Stimulated activated CD4-positive, alpha-beta T cell treated with anti-CD3 and anti-CD28 coated beads, Interleukin-15, amount 100 ng/mL, for 1 hour (primary cell): ENCODE measurements at places on chromosomes 1 and 21.

GRCh38 chr1:179776831-179777230 lies 33.7 kb downstream of the FAM163A start:
- no peak for DNase-seq

DNA sequence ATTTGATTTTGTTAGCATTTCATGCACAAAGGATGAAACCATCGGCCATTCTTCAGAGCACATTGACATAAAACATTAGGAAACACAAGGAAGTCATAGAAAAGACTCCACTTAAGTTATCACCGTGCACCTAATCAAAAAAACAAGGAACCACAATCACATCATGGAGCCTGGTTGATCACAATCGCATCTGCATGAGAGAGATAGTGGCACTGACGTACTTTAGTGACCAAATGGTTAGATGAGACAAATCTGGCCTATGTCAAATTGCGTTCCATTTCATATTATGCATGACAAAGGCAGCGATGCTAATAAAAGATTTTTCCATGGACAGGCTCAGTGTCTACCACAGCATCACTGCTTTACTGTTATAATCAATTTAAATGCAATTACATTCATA lies 571.8 kb upstream of the ADGRL2 start:
- DNase-seq = no peak

GRCh38 chr1:182631053-182631677 lies 27.0 kb upstream of the RGS16 start:
- DNase-seq = no peak

- no peak for DNase-seq
Observed at GRCh38 chr1:19083081-19083480, 126.6 kb upstream of the IFFO2 start.

GRCh38 chr1:239833723-239834122 lies 258.0 kb upstream of the FMN2 start:
- no peak for DNase-seq

GRCh38 chr1:14915356-14916054 lies 238.0 kb upstream of the TMEM51 start:
- peak; percentile 11 for DNase-seq

DNA sequence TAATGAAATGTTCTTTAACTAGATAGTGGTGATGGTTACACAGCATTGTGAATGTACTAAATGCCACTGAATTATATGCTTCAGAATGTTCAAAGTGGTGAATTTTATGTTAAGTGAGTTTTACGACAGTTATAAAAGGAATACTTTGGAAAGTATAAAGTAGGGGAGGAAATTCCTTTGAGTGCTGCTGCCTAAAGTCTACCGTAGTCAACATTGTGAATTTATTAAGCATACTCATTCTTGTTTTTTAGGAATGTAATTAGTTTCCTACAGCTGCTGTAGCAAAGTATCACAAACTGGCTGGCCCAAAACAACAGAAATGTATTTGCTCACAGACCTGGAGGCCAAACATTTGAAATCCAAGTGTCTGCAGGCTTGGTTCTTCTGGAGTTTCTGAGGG lies 73.0 kb downstream of the SWT1 start:
- DNase-seq = no peak

DNA sequence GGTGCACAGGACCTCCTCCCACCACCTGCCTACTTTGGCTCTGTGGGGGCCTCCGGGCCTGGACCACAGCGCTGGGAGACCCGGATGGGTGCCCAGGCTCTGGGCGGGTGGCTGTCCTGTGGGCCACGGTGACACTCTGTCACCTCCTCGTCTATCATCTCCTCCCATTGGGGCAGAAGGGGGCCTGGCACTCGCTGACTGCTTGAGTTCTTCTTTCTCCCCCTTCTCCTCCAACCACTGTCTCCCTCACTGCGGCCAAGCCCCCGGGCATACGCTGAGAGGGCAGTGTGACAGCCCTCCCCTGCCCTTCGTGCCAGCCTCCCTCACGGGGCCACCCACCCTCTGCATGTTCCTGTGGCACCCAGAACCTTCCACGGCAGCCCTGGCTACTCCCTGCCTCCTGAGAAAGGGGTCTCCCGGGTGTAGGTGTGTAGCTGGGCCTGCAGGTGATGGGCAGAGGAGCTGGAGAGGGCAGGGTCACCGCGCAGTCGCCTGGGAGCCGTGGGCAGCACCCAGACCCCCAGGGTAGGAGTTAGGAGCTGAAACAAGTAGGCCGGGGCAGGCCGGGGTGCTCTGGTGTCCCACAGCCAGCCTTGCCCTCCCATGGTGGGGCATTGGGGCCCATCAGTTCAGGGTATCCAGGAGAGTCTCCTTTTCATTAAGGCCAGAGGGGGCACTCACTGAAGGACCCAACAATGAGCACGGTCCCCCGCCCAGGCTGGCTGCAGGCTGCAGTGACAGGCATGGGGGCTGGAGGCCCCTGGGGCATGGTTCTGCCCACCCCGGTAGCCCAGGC lies 9.2 kb upstream of the ARF1 start:
- no peak for DNase-seq

GRCh38 chr1:195915826-195916225 lies 692.4 kb downstream of the KCNT2 start:
- DNase-seq = no peak

- DNase-seq = no peak
Observed at GRCh38 chr1:200173097-200173618, 145.6 kb downstream of the NR5A2 start.

- no peak for DNase-seq
Observed at GRCh38 chr21:16420031-16420724, 690.4 kb downstream of the USP25 start.

DNA sequence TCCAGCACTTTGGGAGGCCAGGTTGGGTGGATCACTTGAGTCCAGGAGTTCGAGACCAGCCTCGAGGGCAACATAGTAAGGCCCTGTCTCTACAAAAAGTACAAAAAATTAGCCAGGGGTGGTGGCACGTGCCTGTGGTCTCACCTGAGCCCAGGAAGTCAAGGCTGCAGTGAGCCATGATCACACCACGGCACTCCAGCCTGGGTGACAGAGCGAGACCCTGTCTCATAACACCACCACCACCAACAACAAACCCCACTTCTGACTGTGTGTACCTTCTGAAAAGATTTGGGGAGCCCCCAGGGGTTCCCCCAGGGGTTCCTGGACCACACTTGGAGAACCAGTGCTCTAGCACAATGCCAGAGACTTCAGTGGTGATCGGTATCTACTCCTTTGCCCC lies 29.9 kb downstream of the NUAK2 start:
- DNase-seq = no peak

DNA sequence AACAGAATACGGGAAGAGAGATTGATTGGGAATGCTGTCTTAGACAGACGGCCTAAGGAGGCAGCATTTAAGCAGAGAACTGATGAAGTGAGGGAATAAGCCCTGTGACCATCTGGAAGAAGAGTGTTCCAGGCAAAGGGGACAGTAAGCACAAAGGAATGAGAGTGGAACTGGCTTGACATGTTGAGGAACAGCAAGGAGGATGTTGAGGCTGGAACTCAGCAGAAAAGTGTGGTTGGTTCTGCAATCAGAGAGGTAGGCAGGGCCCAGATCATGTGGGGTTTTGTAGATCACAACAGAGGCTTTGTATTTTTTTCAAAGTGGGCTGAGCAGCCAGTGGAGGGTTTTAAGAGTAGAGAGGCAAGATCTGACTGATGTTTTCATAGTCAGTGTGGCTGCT lies 157.4 kb downstream of the DNM3 start:
- DNase-seq = no peak

GRCh38 chr21:37560385-37560784 lies 193.8 kb downstream of the DYRK1A start:
- DNase-seq = no peak

DNA sequence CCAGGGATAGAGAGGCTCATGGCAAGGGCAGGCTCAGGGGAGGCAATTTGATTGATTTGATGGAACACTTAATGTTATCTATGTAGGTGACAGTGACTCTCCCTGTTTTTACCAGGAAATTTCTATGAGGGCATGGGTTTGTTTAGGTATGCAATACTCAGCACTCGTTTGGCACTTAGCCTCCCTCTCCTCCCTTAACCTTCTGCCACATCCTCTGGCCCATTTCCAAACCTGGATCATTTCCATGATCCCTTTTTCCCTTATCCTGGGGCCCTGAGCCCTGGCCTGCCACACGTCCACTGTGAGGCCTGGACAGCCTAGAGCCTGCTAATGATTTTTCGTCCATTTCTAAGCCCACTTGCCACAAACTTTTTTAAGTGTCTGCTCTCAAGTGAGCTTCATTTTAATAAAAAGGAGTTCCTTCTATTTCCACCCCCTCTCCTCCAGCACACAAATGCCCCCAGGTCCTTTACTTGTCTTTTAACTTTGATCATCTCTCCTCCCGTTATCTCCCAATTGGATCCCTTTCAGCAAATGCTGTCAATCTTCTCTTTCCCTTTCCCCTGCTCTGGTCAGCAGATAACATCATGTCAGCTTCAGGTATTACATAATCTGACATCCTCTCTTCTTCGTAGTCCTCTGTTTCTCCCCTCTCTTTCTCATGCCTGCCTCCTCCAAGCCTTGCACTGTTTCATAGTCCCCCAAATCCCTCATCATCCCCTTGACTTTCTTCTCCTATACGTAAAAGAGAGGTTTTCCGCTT lies 37.8 kb upstream of the GADD45A start:
- no peak for DNase-seq

GRCh38 chr1:220797044-220797443 lies 10.3 kb downstream of the MTARC1 start:
- no peak for DNase-seq

DNA sequence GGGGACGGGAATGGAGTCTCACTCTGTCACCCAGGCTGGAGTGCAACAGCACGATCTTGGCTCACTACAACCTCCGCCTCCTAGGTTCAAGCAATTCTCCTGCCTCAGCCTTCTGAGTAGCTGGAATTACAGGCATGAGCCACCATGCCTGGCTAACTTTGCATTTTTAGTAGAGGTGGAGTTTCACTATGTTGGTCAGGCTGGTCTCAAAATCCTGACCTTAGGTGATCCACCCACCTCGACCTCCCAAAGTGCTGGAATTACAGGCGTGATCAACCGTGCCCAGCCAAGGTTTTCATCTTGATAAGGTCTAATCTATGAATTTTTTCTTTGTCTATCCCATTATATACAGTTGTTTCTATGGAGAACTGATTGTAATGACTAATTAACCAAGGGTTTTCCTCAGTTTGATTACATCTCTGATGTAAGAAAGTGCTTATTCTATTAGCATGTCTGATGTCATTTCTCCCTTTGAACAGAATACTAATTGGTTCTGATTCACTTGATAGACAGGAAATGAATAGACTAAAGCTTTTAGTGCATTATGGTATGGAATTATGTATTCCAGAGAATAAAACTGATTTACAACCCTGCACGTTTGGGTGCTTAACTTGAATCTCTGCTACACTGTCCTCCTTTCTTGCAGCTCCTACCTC lies 11.9 kb downstream of the PACC1 start:
- no peak for DNase-seq

DNA sequence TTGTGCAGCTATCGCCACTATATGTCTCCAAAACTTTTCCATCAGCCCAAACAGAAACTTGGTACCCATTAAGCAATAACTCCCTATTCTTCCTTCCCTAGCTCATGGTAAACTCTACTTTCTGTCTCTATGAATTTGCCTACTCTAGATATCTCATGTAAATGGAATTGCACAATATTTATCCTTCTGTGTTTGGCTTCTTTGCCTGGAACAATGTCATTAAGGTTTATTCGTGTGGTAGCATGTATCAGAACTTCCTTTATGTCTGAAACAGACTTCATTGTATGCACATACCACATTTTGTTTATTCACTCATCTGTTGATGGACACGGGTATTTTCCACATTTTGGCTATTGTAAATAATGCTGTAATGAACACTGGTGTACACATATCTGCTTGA lies 40.7 kb upstream of the CD34 start:
- no peak for DNase-seq

- DNase-seq = no peak
Observed at GRCh38 chr1:6180707-6181311, 688 bp upstream of the CHD5 start.

DNA sequence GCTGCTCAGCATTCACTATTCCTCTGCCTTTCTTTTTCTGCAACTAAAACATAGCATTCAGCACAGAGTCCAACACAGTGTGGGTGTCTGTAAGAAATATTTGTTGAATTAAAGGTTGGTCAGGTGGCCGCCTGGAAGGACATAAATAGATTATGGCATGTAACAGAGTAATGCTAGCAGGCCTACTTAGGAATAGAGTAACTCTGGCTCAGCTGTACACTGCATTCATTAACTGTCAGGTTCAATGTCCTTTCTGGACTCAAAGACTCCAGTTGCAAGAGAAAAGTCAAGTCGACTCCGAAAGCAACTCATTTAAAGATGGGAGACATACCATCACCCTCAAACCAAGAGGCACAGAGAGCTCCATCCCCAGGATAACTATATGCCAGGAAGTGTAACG lies 116.0 kb downstream of the LMX1A start:
- DNase-seq = no peak
